Stimulated activated CD4-positive, alpha-beta T cell treated with anti-CD3 and anti-CD28 coated beads, Interleukin-4, amount 100 ng/mL, for 4 hours (primary cell): ENCODE measurements at places on chromosomes 5 and 9.

- no peak for DNase-seq
Measured at GRCh38 chr5:178174456-178174855, 12.7 kb downstream of the GMCL2 start.

GRCh38 chr5:130333089-130333488, 428.8 kb downstream of the CHSY3 start:
- no peak for DNase-seq

DNA sequence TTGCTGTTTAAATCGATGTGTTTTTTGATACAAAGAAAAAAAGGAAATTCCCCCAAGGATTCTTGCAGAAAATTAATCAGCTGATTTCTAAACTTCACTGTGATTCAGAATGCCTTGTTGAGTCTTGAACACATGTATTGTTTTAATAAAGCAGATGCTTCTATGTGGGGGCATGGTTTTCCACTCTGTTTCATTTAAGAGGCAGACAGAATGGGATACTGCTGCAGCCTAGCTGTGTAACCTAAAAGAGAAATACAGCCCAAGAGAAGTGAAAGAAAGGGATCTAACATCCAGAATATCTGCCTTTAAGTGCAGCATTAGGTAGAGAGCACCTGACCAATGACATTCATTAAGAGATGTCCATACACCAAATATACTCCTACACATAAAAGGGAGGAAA, 365.1 kb upstream of the CCNH start:
- no peak for DNase-seq

DNA sequence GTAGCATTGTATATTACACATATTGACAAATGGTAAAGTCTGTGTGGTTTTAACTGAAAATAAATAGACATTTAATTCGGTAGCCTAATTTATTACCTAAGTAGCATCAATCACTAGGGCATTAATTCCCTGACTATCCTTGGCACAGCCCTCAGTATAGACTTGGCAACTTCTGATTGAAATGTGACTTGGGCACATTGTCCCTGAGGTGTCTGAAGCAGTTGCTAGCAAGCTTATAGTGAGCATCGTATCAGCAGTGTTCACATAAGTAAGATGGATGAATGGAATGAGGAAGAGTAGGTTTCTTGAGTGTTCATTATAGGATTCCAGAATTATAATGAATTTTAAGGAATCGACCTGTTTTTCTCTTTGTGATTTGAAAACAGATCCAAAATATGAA, 16.1 kb downstream of the LURAP1L start:
- DNase-seq, result no peak

- DNase-seq, result no peak
Measured at GRCh38 chr5:97149709-97150108, 7.3 kb upstream of the LIX1 start.

GRCh38 chr9:109016132-109016531, 2.8 kb upstream of the CTNNAL1 start:
- DNase-seq, result no peak
